Left ventricle myocardium inferior (tissue), 1 donor: ENCODE measurements at places on chromosomes 2 and 18.

DNA sequence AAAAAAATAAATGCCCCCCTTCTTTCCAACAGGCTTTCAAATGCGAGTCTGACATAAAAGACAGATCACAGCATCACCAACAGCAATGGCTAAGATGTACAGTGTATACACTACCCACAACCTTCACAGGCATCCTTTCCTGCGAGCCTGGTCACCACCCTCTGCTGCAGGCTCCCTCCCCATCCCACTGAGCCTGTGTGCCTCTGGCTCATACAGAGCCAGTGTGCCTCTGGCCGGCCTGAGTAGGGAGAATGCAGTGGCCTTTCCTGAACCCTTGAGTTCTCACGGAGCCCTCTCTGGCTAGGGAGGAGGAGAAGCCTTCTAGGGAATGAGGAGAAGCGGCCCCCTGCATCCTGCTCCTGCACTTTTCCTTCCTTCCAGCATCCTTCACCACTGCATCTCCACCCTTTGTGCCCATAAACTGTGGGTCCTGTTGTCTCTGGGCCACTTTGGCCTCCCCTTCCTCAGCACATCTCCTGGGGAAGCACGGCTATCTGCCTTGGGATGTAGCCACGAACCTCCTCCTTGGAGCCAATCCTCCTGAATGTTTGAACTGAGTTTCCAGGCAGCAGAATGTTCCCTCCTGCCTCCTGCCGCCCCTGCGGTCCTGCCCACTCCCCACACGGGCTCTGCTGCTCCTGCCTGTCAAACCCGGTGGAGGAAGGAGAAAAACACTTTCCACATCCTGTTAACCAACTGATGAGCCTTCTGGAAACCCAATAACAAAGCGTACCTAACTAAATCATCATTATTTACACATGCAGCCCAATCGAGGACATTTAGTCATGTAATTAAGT is 22.5 kb downstream of the GYPC start:
- peaks cover 39% of the 10 kb centered on the region for H3K4me1 ChIP-seq
- H3K36me3 ChIP-seq = peaks cover 20% of the 10 kb centered on the region
- no peak for DNase-seq

GRCh38 chr2:95049683-95049955 is 24.1 kb downstream of the MAL start:
- no peak for DNase-seq
- no peaks in the 10 kb centered on the region for H3K4me1 ChIP-seq
- H3K4me3 ChIP-seq = no peak overlapping the region
- no peaks in the 10 kb centered on the region for H3K36me3 ChIP-seq

GRCh38 chr2:105443617-105444598 is 45.1 kb upstream of the FHL2 start:
- H3K4me1 ChIP-seq = peaks cover 18% of the 10 kb centered on the region
- no peaks in the 10 kb centered on the region for H3K27me3 ChIP-seq
- no peak for DNase-seq
- H3K36me3 ChIP-seq = no peaks in the 10 kb centered on the region
- no peak overlapping the region for H3K4me3 ChIP-seq
- H3K27ac ChIP-seq = no peak overlapping the region

- H3K36me3 ChIP-seq = no peaks in the 10 kb centered on the region
- no peaks in the 10 kb centered on the region for H3K27me3 ChIP-seq
- no peak overlapping the region for H3K27ac ChIP-seq
- H3K4me1 ChIP-seq = no peaks in the 10 kb centered on the region
- H3K4me3 ChIP-seq = no peak overlapping the region
These were observed 423.5 kb upstream of the FANCL start for GRCh38 chr2:58664523-58665151.

DNA sequence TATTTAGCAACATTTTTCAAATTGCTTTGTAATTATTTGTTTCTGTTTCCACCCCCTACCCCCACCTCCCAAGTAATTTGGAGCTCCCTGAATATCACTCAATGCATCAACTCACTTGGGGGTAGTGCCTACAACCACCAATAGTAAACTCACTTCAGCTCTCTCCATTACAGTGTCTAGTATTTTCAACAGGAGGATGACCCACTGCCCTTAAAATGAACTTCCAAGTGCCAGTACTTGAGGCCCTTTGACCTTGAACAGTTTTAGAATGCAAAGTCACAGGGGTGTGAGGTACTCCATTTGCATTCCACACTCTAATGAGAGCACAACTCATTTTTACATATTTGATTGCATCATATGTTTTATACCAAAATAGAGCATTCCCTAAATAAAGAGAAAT is 523.0 kb downstream of the ERBB4 start:
- peaks cover 9% of the 10 kb centered on the region for H3K4me1 ChIP-seq
- no peaks in the 10 kb centered on the region for H3K36me3 ChIP-seq
- H3K27me3 ChIP-seq = no peaks in the 10 kb centered on the region
- no peak overlapping the region for H3K4me3 ChIP-seq
- DNase-seq = no peak
- no peak overlapping the region for H3K27ac ChIP-seq

DNA sequence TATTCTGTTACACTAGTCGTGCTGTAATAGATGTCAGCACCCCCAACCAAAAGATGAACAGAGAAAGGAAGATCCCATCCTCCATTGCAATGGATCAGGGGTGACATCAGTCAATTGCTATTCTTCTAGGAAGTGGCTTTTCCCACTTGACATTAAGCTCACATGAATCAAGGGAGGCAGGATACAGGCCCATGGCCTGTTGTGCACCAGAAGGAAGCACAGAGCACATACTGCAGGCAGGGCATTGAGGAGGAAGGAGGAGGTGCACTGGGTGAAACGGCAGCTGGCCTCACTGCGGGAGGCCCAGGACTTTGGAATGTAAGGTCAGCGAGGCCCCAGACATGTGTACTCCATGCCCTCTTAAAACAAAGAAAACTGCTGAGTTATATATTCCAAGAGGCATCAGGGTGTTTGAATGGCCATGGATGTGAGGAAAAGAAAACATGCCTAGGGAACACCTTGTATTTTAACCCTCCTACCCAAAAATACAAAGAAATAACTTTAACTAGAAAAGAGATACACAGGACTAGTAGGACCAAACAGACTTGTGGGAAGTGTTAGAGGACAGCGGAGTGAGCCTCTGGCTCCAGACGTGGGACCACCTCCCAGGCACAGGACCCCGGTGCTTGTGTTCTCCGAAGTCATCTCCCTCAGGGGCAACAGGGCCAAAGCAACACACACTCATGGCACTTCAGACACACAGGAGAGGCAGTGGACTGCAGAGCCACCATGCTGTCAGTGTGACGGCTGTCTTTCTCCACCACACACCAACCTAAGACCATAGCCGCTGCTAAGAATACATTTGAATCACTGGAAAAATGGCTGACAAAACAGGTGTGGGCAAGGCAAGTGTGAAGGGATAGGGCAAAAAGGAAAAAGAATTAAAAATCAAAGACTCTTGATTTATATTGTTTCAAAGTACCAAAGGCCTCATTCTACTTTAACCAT is 51.4 kb upstream of the RIOK3 start:
- H3K4me1 ChIP-seq = peaks cover 6% of the 10 kb centered on the region
- no peaks in the 10 kb centered on the region for H3K27me3 ChIP-seq
- no peak overlapping the region for H3K27ac ChIP-seq
- no peak for DNase-seq
- no peak overlapping the region for H3K4me3 ChIP-seq
